ENCODE measurements at places on chromosomes 16 and 17.

DNA sequence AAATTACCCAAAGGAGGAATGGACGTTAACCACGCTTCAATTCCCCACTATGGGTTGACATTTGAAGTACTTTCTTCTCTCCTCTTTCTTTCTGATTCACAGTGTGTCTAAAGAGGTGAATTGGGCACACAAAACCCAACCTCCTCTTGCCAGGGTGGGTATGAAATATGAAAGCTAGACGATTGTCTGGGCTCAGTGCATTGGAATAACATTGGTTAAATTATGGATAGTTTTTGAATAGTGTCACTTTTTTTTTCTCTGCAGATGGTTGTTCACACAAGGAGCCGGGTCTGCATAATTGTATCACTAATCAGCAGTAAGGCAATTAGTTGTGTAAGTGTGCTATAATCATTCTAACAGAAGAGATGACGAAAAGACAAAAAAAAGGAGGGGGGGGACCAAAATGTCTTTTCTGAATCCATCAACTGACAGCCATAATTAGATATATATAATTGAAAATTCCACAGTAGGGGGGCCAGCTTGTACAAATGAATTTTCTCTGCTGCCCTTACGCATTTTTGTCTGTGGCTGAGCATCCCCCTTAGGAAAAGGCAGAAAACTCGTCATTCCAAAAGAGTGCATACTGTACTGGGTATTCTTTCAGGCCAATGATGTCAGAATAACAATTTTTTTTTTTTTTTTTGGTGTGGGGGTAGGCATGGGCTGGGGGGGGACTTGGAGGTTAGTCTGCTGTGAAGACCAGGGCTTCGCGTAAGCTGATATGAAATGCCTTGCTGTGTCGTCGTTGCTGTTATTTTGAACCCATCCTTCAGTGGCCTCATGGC lies 307.5 kb upstream of the SALL1 start:
- DNase-seq, result no peak

DNA sequence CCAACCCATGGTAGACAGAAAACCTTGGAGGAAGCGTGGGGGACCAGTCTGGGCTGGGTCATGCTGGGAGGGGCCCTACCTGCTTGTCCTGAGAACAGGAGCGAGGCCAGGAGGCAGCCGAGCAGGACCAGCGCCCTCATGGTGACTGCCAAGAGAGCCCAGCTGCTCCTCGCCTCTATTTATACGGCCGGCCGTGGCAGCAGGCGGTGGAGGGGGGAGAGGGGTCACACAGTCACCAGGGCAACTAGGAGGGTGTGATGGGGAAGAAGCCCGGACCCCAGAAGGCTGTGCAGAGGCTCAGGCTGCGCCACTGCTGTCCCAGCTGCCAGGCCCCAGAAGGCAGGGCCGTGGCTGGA lies at the start of gene SRL:
TSS of gene SRL (minus strand) at position 153 of the 356 bp plus-strand sequence. CDS start at position 140, 13 bp downstream.
- no peak for DNase-seq

DNA sequence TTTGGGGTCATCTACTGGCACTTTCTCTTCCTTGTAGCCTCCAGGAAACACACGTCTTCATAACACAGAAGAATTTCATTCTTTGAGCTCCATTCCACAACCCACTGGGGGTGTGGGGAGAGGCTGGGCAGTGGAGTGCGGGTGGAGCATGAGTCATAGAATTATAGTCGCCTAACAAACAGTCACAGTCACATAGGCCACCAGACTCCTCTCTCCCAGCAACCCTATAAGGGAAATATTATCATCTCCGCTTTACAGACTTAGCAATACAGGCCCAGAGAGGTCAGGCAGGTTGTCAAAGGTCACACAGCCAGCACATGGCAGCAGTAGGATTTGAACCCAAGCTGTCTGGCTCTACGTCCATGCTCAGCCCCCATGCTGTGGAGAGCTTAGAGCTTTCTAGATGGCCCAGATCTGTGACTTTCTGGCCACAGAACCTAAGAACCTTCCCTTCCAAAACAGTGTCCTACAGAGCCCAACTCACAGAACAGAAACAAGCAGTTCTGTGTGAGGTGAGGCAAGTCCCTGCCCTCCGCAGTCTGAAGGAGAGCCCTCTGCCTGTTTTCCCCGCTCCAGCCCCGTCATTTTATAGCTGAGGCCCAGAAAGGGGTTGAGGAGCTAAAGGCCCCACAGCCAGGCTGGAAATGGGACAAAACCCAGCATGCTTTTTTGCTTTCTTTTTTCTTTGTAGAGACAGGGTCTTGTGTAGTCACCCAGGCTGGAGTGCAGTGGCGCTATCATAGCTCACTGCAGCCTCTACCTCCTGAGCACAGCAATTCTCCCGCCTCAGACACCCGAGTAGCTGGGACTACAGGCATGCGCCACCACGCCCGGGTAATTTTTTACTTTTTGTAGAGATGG lies 10.7 kb upstream of the LITAF start:
- no peak for DNase-seq

DNA sequence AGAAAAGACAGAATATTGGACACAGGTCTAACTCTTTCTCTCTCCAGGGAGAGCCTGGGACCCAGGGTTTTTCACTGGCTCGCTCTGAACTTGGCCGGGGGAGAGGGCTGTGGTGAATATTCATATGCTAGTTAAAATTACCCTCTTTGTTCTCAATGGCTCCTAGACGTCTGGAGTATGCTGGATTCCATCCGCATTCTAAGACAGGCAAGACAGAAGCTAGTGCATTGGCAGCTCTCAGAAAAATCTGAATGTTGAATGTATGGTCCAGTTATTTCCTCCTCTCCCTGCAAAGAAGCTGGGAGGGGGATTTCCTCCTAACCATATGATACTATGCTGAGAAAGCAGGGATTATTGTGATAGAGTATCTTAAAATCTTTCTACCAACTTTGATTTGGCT lies 5.6 kb upstream of the KRT34 start:
- DNase-seq, result no peak

GRCh38 chr17:82876602-82877379 lies 37.0 kb upstream of the ZNF750 start:
- no peak for DNase-seq

DNA sequence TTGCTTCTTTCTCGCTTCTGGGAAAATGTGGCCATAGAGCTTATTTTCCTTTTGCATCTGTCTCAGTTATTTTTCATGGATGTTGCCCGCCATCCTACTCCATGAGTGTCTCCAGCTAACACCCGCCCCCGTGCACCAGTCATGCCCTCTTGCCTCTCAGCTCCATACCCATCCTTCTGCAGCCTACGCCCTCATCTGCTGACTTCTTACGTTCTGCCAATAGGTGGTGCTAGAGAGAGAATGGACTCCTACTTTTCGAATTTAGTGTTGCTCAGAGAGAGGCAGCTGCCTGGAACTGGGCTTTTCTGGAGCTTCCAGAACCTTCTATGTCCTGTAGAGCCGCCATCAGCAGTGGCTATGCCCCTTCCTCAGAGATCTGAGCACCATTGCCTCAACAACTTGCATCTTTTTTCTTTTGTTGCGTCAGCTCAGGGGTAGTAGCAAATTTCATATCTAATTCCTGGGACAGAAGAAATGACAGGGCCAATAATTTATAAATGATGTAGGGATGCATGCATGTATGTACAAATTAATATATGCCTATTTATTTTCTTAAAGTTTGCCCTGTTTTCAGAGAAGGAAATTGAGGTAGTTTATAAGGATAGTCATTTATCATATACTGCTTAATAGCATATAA lies 119.7 kb upstream of the MYOCD start:
- no peak for DNase-seq

GRCh38 chr16:72092832-72093447 lies 480 bp downstream of the TXNL4B start:
- DNase-seq, result no peak

- peak; percentile 81 for DNase-seq
These were observed 58.4 kb downstream of the SRL start for GRCh38 chr16:4183237-4184037.

DNA sequence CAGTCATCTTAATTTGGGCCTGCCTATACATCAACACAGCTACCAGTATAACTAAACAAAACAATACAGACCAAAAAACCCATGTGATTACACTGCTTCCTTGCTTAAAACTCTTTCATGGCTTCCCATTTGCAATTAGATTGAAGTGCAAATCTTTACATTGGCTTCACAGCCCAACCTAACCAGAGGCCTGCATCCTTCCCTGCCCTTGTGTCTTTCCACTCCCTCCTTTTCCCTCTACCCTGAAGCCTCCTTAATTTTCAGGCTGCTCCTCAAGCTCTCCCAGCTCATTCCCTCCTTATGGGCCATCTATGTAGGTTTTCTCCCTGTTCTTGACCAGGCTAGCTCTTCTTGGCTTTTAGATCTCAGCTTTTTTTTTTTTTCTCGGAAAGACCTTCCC lies 147.8 kb downstream of the TOX3 start:
- DNase-seq, result no peak

DNA sequence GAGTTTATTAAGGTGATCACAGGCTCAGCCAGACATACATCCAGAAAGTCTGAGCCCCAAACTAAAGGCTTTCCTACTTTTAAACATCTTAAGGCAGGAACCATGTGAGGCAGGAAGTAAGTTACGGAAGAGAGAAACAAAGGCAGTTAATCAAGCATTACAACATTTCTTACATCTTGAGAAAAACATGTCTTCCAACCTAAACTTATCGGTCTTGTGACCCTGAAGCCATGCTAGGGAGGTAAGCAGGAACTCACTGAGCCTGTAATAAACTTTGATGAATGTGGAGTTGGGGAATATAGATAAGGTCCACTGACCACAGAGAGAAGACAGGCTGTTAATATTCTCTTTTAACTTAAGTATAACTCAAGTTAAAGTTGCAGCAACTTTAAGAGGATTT lies 3.5 kb upstream of the ACSM3 start:
- DNase-seq, result no peak

- no peak for DNase-seq
These were observed 44.6 kb downstream of the SMPD3 start for GRCh38 chr16:68403704-68404103.

DNA sequence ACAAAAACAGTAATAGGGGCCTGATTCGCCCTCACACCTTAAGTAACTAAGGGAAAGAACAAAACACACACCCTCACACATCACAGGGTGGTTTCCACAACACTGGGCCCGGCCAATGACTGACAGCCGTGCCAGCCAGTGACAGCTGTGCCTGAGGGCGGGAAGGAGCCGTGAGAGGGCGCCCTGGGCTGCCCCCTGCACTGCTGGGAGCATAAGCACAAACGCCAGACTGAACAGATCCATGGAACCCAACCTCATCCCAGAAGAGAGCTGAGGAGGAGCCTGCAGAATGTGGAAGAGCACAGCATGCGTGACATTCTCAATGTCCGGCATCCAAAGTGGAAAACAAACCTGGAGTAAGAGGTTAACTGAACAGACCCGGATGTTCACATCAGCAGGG lies 16.0 kb downstream of the CSNK1D start:
- DNase-seq, result no peak

DNA sequence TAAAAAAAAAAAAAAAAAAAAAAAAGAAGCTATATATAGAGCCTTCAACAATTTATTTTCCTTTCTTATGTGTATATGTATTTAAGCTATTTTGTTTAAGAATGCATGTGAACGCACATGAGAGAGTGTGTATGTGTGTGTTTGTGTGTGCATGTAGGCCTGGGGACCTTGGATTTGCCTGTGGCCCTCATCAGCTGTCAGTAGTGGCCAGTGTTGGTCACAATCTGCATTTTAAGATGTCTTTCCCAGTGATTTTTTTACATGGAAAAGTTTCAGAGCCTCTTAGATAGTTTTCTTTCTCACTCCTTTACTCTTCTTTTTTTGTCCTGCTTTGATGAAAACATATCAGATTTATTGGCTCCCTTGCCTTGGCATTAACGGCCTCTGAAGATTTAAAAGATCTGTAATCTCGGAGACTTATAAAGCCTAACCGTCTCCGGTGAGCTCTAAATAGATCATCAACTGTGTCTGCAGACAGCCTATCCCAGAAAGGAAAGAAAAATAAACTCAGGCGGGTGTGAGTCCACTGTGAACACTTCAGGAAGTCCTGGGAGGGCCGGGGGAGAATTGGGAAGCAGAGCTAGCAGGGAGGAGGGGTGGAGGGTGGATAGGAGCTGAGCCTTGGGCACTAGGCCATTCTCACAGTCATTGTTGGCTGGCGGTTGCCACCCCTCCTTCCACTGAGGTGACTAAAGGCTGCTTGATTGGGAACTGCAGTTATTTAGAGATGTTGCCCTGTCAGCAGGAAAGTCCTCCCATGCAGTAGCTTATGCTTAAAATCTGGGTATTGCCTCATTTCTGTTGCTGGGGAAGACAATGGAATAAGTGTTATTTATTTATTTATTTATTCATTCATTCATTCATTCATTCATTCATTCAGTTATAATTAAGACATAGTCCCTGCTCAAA lies 86.8 kb downstream of the WWP2 start:
- DNase-seq, result no peak

DNA sequence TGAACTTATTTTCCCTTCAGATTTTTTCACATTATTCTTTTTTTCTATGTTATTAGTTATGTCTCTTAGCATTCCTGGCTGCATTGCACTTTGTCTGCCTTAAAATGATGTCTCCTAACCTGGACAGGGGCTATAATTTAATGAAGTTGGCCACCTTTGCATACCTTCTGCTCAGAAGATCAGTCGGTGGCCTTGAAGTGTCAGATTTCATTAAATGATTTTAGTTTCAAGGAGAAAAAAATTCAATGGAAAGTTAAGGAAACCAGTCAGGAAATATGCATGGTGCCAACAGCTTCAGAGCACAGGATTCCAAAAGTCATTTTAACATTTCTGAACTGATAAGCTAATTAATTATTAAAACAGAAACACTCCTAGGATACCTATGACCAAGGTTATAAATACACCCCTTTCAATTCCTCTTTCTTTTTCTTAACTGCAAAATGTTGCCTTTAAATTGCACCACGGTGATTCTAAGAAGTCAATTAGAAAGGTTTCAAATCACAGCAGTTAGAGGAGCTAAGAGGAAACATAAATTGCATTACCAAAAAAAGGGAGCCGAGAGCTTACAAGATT lies 533.4 kb downstream of the KCNJ2 start:
- no peak for DNase-seq

GRCh38 chr16:10756574-10756973 lies 12.9 kb downstream of the NUBP1 start:
- DNase-seq, result no peak

DNA sequence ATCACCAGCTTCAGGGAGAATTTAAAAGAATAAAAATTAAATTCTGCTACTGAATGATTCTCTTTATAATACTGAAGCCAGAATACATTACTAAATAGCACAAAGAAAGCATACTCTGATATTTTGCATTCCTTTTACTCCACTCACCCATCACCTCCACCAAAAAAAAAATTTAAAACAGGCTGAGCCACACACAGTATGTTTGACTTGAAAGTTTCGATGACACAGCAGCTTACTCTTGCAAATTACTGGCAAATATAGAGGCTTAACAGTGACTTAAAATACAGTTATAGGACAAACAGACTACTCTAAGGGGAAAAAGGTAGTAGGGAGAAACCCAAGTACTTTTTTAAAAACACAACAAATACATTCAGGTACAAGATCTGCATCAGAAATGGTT lies 39.2 kb downstream of the GPATCH8 start:
- no peak for DNase-seq

DNA sequence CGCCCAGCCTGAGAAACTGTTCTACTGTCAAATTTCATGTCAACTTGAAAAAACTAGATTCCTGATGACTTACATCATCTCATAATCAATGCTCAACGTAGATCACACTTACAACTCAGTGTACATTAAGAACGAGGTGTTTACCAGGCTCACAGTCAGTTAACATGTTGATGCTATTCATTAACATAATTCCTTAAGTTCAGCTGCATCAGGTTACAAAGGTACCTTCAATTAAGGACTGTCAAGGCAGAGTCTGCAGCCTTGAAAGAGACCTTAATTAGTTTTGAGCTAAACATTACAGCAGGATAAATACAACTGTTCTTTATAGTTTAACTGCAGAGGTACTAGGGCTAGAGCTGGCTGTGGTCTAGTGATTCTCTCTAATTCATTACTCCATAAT lies 1.9 kb downstream of the GNA13 start:
- DNase-seq, result no peak
